ENCODE measurements at places on chromosomes 5 and 9. TPM values are rescaled to one million over a fixed set of nuclear protein-coding genes. Genes with fewer than 3 reads are reported as not detected.

The PHF24 gene
- polyA plus RNA-seq, result 0.18 TPM

The PRRX2 gene
- 15.8 TPM for polyA plus RNA-seq

The MBLAC2 gene
- 6.6 TPM for polyA plus RNA-seq

The RNF183 gene
- polyA plus RNA-seq, result 0.15 TPM

DNA sequence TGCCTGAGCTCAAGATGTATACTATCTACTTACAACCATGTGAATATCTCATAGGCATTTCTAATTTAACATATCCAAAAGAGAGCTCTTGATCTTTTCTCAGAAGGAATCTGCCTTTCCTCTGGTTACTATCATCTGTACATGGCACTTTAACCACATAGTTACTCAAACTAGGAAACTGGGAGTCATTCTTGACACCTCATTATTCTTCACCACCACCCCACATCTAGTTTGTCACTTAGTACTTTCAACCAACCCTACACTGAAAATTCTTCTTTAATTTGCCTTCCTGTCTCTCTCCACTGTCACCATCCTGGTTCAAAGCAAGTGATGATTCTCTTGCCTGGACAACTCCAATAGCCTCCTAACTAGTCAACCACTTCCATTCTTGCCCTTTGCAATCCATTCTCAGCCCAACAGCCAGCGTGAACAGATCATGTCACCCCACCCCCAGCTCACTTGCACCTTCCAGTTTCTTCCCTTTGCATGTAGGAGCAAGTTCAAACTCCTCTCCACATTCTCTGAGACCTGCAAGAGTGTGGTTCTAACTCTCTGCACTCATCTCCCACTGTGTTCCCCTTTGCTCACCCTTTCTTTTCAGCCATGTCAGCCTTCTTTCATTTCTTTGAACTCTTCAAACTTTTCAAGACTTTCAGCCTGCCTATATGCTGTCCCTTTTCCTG is 17.3 kb upstream of the SMAD5 start:
- DNase-seq, result no peak

DNA sequence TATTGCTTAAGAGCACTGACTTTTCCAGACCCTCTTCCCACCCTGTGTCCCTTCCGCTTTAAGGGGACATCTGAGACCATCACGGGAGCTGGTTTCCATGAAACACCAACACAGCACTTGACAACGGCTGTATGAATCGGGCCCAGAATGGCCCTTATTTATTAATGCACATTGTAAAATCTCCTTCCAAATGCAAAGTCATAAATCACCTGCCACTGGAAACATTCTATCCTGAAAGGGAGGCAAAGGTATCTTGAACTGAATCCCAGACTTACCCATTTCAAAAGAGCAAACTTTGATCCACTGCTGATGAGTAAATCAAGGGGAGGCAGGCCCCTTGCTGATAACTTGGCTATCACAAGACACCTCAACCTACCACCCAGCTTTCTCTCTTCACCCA is 37.4 kb downstream of the SHB start:
- DNase-seq, result no peak

GRCh38 chr5:115657881-115658233 is 32.0 kb upstream of the TMED7 start:
- DNase-seq, result no peak

GRCh38 chr5:149324641-149325040 is 20.7 kb upstream of the GRPEL2 start:
- no peak for DNase-seq

- no peak for DNase-seq
These were observed 21.1 kb upstream of the ISCA1 start for GRCh38 chr9:86303316-86303975.

DNA sequence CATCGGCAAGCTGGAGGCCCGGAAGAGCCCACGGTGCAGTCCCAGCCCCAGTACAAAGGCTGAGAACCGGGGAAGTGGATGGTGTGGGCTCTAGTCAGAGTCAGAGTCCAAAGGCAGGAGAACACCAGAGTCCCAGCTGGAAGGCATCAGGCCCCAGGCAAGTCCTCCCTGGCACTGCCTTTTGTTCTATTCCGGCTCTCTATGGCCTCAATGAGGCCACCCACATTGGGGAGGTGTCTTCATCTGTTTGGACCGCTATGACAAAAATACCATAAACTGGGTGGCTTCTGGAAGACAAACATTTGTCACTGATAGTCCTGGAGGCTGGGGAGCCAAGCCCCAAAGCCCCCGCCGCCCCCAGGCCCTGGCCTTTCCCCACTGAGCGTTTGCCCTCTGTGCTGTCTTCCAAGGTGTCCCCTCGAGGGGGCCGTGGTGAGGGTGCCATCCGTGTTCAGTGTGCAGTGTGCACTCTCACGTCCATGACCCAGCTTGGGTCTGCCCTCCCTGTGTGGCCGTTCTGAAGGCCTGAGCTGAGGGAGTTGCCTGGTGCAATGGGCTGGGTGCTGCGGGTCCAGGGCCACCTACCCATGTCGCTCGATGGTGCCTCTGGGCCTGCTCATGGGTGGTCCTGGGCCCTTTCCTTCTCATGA is 99.1 kb upstream of the PPP1R26 start:
- no peak for DNase-seq
